Putamen (tissue), 1 donor: ENCODE measurements at places on chromosomes 1 and 21.

DNA sequence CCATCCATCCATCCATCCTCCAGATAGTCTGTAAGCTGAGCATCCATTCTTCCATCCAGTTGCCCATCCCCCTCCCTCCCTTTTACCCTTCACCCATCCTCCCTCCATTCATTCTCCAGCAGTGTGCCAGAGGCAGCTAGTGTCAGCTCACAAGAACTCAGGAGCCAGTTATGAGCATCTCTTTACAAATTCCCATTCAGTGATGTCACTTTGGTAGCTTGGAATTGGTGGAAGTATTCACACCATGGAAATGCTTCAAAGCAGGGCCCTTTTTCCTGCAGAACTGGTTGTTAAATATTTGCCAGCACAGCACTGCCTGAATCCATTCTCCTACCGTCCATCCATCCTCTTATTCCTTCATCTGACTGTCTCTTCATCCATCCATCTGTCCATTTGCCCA is 72.5 kb downstream of the ARHGEF10L start:
- DNase-seq = no peak

- DNase-seq = no peak
Measured at GRCh38 chr1:6917067-6917466, 131.8 kb downstream of the CAMTA1 start.

GRCh38 chr1:156709757-156710489 is 4.5 kb upstream of the CRABP2 start:
- DNase-seq = no peak

GRCh38 chr1:202210385-202210784 is 16.8 kb downstream of the LGR6 start:
- no peak for DNase-seq

GRCh38 chr1:29679828-29680558 is 443.7 kb downstream of the PTPRU start:
- DNase-seq = no peak

DNA sequence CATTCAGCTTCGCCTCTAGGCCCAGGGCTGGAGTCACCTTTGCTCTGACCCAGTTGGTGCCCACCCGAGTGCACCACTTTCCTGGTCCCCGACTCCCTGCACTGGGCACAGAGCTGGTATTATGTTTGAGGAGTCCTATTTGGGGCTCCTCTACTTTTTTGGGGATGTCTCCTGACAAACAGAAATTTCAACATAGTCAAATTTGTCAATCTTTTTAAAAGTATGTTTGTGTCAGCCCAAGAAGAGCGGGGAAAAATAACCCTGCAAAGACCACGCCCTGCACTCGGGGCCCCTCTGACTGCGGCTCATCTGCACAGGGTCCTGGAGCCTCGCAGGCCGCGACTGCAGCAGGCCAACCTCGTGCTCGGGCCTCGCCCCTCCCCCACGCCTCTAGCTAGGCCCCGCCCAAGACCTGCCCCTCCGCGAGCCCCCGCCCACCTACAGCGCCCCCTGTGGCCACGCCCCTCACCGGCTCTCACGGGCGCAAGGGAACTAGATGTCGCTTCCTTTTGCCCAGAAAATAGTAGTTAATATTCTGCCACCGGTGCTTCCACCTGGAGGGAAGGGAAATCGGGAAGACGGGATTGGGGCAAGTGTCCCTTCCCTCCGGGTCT is 11.4 kb downstream of the FAM229A start:
- no peak for DNase-seq

DNA sequence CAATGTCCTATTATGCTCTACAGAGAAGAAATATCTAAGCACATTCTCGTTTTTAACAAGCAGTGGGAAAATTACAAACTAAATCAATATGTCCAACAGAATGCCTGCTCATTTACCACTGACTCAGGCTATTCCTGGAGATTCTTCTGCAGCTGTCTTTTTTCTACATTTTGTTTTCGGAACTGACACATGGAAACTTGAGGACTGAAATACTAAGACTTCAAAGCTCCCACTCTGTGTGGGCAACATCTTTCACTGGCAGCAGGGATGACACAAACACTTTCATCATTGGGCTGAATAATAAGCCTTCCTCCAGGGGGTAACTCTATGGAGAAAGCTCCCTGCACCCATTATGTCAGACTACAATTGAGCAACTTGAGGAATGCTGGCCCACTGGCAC is 175.5 kb upstream of the NCAM2 start:
- peak; percentile 40 for DNase-seq
